ENCODE measurements at places on chromosomes 3 and 15.

- DNase-seq: no peak
Measured at GRCh38 chr3:8110966-8111798, 390.4 kb upstream of the LMCD1 start.

DNA sequence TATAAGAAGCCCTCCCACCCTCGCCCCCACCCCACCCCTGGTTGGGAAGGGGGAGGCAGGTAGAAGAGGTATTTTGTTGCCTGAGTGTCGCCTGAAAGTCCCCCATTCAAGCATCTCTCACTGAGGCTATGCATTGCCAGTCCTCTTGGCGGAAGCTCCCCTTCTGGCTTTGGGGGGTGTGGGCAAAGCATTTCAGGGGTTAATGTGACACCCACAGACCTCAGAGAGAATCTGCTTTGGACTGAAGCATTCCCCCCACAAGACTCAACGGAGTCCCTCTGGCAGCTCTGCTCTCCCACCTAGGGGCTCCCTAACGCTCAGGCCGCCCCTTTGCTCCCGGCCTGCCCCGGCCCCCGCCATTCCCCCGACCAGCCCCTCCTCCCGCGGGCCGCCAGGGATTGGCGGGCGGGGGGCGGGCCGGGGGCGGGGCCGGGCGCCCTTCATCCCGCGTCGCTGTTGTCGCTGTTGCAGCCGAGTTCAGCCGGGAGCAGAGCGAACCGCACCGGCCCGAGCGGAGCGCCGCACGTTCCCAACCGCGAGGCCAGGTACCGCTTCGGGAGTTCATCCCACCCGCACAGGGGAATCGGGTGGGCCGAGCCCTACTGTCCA lies at the start of gene SLC38A3:
Gene SLC38A3, plus strand, starts transcription at position 468 of the 609 bp plus-strand sequence. CDS start 8,929 bp downstream, outside the sequence.
- no peak for DNase-seq

DNA sequence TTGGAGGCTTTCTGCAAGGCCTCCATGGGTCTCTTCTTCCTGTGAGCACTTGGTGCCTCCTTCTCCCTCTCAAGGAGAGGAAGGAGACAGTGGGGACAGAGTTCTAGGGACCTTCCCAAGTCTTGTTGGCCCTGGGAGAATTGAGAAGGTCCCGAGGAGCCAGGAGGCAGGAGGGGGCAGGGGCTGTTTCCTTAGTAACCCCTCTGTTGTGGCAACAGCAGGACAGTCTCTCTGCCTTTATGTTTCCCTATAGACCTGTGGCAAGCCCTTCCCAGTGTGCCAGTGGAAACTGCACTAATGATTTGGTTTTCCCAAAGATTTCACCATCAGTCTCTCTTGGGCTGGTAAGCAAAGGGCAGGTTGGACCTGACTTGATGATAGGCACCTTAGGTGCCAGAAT lies 87.8 kb upstream of the GALNT15 start:
- no peak for DNase-seq

DNA sequence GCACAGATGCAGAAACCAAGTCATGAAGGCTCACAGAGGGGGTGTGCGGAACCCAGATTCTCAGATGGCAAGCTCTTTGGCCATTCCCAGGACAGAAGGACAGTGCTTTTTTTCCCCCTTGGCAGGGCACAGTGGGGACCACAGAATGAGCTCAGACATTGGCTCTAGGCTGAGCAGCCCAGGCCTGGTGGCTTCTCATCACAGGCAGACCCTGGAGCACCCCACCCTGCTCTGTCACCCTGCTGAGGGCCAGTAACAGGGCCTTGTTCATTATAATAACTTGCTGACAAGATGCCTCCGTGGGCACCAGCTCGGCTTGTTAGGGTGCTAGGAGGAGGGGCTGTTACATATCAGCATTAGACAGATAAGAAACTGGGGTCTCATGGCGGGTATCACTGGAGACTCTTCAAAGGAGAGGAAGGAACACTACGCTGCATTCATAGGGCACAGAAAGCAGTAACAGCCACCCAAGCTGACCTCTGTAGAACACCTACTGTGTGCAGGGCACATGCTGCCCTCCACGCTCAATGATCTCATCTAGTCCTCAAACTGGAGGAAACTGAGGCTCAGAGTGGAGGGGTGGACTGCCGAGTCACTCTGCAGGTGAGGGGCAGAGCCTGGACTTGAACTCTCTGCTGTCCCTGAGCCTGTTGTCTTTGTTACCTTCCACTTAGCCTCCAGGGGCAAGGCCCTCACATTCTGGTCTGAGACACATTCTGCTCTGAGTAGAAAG lies 69.9 kb upstream of the SEC13 start:
- DNase-seq: no peak

DNA sequence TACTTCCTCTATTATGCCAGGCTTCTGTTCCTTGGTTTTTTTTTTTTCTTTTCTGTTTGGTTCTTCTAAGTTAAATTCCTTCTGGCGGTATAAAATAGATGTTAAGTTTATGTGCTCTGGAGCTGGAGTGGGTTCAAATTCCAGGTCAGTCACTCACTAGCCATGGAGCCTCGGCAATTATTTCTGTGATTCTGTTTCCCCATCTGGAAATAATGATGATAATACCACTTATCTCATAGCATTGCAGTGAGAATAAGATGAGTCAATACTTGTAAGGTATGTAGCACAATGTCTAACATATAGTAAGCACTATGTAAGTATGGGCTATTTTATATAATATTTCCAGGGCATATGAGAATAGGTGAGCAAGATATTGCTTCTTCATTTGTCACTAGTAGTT lies 33.2 kb upstream of the ZDHHC23 start:
- no peak for DNase-seq

GRCh38 chr3:44418549-44418948 lies 58.9 kb downstream of the ZNF445 start:
- DNase-seq: no peak

- DNase-seq: no peak
Measured at GRCh38 chr15:70324001-70324974, 226.6 kb upstream of the TLE3 start.

DNA sequence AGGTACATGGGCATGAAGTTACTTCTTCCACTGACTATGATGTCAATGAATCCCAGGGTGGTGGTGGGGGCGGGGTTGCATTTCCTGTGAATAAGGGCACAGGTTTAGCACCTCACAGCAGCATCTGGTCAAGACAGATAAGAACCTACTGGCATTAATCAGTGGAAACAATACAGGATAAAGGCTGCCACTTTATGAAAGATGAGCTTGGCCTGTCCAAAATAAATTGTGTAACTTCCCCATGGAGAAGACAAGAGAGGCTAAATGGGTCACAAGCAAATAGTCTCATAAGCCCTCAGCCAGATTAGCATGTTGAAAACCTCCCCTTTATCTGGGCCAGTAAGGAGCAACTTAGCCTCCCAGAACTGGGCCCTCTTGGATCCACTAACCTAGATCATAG lies 27.4 kb upstream of the PLSCR2 start:
- DNase-seq: no peak

GRCh38 chr3:78918361-78919020 lies 849.3 kb downstream of the ROBO1 start:
- no peak for DNase-seq

DNA sequence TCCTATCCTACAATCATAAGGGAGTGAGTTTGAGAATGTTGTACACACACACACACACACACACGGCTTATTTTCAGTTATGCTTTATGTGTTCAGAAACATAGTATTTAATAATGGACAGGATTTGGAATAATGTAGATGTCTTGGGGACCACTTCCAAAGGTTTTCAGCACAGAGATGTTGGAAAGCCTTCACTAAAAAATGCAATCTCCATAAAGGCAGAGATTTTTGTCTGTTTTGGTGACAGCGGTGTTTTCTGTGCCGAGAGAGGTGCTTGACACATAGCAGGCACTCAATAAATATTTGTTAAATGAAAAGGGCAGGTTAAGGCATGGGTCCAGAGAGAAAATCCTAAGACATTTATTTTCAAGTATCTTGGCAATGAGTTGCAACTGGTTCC lies 428.2 kb upstream of the RGMA start:
- no peak for DNase-seq

- no peak for DNase-seq
Measured at GRCh38 chr3:2166552-2166951, 67.9 kb downstream of the CNTN4 start.

DNA sequence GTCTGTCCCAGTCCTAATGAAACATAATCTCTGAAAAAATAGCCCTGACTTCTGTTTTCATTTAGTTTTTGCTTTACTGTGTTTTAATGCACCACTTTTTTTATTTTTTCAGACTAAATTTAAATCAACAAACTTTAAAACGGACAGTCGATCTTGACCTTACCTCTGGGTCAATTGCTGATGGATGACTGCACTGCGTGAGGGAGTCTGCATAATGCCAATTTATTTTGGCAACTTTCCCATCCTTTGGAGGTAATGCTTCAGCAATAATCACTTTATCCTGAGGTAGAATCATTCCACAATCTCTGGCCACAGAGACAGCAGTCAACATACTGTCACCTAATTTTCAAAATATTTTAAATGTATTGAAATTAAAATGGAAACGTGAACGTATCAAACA lies 32.5 kb upstream of the GP5 start:
- DNase-seq: no peak

GRCh38 chr3:20054549-20054987 lies 14.3 kb downstream of the KAT2B start:
- DNase-seq: no peak

GRCh38 chr3:59391131-59391530 lies 341.3 kb upstream of the CFAP20DC start:
- DNase-seq: no peak

- no peak for DNase-seq
Measured at GRCh38 chr15:59388670-59389069, 16.0 kb upstream of the MYO1E start.

GRCh38 chr3:66196633-66197032 lies 24.2 kb upstream of the SLC25A26 start:
- DNase-seq: no peak

GRCh38 chr3:148881286-148881685 lies 16.2 kb downstream of the CPA3 start:
- no peak for DNase-seq

DNA sequence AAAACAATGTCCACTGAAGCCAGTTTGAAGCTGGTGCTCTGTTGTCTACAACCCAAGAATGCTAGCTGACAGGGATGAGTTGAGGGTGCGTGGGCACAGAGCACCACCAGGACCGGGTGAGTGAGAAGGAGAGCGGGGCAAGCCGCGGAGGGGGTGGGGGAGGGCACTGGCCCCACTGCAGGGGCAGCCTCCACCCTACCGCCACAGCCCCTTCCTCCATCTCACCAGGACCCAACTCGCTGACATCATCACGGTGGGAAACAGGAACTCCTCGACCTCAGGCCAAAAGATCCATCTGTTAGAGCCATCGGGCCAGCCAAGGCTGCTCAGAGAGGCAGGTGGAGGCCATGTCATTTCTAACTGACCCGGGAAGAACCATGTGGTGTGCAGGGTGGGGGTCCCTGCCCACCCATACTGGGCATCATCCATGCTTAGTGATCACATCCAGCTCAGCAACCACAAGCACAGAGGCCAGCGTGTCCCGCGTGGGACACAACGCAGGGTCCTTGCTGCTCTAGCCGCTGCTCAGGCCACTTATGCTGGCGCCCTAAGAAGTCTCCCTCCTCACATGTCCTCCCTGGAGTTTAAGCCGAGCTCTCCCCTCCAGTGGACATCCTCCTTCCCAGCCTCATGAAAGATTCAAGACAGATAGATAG lies 57.6 kb upstream of the GATA2 start:
- no peak for DNase-seq

- DNase-seq: no peak
Measured at GRCh38 chr3:8817486-8817885, 48.1 kb upstream of the OXTR start.

- DNase-seq: no peak
Measured at GRCh38 chr3:4360817-4361216, 57.6 kb downstream of the SETMAR start.

- no peak for DNase-seq
Measured at GRCh38 chr3:127053026-127053425, 70.1 kb downstream of the PLXNA1 start.

GRCh38 chr3:175015056-175015635 lies 156.0 kb downstream of the NAALADL2 start:
- no peak for DNase-seq

DNA sequence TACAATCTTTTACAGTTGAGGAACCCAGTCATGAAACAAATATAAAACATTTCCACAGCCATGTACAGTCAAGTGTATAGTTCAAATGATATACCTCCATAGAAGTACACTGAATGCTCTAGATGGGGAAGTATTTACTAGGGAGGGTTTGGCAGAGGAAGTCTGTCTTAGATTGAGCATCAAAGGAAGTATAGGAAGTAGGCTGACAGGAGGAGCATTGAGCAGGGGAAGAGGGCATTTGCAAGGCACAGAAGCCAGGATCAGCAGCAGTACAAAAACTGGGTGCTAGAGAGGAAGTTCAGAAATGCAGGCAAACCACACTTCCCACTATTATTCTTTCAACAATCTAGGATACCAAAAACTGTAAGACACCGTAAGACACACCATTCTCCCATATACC lies 122.6 kb downstream of the ANO10 start:
- no peak for DNase-seq

GRCh38 chr3:171001957-171002694 lies 24.4 kb downstream of the SLC2A2 start:
- no peak for DNase-seq

DNA sequence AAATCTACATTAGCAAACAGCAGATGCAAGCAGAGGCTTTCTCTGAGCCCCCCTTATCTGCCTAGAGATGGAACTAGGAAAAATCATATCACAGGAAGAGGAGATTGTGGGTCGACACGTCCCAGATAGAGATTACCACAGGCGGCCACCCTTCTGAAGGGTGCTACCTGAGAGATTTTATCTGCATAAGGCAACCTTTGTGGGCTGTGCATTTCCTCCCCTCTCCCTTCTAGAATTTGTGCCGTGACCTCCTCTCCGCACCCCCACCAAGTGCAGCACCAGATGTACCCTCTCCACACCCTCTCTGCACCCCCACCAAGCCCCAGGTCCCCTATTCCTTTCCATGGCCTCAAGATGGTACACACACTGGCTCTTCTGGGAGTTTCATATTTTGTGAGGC lies 27.4 kb downstream of the METTL6 start:
- DNase-seq: no peak

DNA sequence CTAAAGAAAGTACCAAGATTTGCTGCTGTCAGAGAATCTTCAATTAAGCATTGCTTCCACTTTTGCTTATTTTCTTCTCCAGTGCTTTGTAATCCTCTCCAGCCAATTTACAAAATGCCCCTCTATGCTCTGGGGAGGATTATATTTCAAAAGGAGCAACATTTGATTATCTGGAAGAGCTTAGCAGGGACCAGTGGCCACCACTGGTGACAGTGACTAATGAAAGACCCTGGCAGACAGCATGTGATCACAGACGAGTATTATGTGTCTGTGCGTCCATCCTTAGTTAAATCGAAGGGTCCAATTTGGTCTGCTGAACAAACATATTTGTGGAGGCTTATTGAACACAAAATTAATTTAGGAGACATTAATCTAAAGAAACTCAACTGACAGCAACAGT lies 152.6 kb downstream of the ZNF621 start:
- no peak for DNase-seq

- no peak for DNase-seq
Measured at GRCh38 chr3:194184265-194184751, 48.4 kb downstream of the HES1 start.

- no peak for DNase-seq
Measured at GRCh38 chr15:99977929-99978328, 244.7 kb upstream of the LYSMD4 start.

- no peak for DNase-seq
Measured at GRCh38 chr3:146154316-146154715, 6.7 kb downstream of the PLOD2 start.
